8988T (cell line): ENCODE measurements at places on chromosomes 1 and 21.

- no peak for DNase-seq
Observed at GRCh38 chr1:6352138-6352563, 41.4 kb downstream of the ACOT7 start.

DNA sequence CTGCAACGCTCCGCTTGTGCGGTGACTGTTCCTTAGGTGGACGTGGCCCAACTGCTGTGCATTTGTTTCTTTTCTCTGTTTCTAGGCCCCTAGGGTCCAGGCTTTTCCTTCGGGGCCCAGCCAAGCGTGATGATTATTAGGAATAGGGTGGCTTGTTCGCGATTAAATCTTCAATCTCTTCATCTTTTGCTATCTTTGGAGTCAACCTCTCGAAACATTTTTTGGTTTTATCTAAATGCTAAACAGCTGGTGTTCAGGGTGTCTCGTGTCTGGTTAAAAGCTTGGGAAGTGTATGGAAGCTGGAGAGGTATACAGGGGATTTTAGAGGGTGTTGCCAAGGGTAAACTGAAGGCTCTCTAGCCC, 844 bp upstream of the PLD5 start:
- DNase-seq: no peak

- DNase-seq: no peak
Observed at GRCh38 chr1:110607536-110608230, 1.5 kb upstream of the KCNA2 start.

GRCh38 chr1:24535021-24535424, 20.9 kb upstream of the NCMAP start:
- no peak for DNase-seq

DNA sequence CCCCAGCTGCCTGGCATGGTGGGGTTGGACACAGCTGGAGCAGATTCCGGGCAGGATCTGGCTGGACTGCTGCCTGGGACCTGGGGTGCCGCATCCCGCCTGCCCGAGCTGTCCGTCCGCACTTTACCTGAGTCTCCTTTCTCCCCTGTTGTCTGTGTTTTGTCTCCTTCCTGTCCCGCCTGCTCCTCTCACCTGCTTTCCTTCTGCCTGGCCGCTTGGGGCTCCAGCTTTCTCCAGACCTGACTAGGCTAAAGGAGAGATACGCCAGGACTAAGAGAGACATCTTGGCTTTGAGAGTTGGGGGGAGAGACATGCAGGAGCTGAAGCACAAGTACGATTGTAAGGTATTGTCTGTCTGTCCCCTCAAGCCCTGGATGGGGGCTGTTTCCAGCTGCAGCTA, 73.3 kb downstream of the ARHGEF10L start:
- no peak for DNase-seq

DNA sequence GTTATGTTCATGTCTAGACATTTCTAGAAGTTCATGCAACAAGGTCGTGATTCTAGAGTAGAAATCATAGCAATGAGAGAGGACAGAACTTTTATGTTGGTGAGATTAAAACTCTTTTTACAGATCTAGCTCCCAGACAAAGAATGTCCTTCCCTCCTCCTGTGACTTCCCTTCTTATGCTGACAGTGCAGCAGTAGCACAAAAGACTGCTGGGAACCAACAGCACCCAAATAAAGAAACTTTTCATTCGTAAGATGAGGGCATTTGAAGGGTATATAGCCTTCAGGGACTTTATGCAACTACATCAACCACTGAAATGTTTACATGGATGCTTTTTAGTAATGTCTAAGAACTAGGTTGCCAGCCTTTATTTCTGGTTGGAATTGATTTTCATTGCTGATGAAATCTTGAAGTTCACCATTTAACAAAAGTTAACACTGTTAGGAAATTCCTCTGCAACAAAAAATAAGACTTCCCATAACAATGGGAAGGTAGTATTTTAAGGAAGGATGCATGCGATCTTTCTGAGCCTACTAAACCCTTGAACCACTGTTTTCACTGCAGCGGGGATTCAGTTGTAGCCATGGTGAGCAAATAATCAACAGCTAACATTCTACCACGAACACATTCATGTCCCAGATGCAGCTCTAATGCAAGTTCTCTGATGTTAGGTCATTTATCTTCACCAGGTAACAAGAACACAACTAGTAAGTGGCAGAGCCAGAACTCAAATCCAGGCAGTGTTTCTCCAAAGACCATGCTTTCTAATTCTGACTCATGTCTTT, 672.8 kb downstream of the PTPRC start:
- DNase-seq: no peak

GRCh38 chr1:193807208-193807607, 620.8 kb upstream of the B3GALT2 start:
- DNase-seq: no peak
